Cardiac atrium fibroblast (primary cell): ENCODE measurements at places on chromosomes 12 and 14. TPM values are rescaled to one million over a fixed set of nuclear protein-coding genes. Genes with fewer than 3 reads are reported as not detected.

Gene KCNC2
- not detected in 2 replicates for total RNA-seq

Gene CLEC4C
- total RNA-seq, result not detected in 2 replicates

Gene RIPK3
- 0.36 TPM in 1 of 2 replicates, not detected in the other for total RNA-seq

Gene BICDL1
- not detected in 2 replicates for total RNA-seq

Gene CARMIL3
- 0.16 TPM in 1 of 2 replicates, not detected in the other for total RNA-seq

Gene WSCD2
- not detected in 2 replicates for total RNA-seq

Gene SDR9C7
- not detected in 2 replicates for total RNA-seq

Gene ERP27
- total RNA-seq, result not detected in 2 replicates

Gene SRP54
- 50.7 and 57.3 TPM in 2 replicates for total RNA-seq

Gene BDKRB2
- total RNA-seq, result 0.18 and 0.32 TPM in 2 replicates

Gene RNU4-1
- total RNA-seq, result not detected in 2 replicates

Gene SOAT2
- not detected in 2 replicates for total RNA-seq

Gene POLR3B
- total RNA-seq, result 10.7 and 11.6 TPM in 2 replicates

Gene SRRM4
- not detected in 2 replicates for total RNA-seq

Gene CFAP251
- 1.6 and 2.6 TPM in 2 replicates for total RNA-seq

Gene CLEC12A
- total RNA-seq, result not detected in 2 replicates

Gene GYS2
- total RNA-seq, result not detected in 2 replicates

Gene GZMB
- total RNA-seq, result not detected in 2 replicates

Gene TAS2R42
- total RNA-seq, result not detected in 2 replicates

Gene SLC25A47
- total RNA-seq, result not detected in 2 replicates

Gene CNTN1
- total RNA-seq, result not detected in 2 replicates

Gene EPYC
- not detected in 2 replicates for total RNA-seq

Gene MYH6
- total RNA-seq, result not detected in 2 replicates

Gene RNASE7
- not detected in 2 replicates for total RNA-seq

Gene PGF
- total RNA-seq, result 12.8 and 43.1 TPM in 2 replicates

Gene C12orf54
- total RNA-seq, result not detected in 2 replicates

Gene CPM
- total RNA-seq, result 5.6 and 9.4 TPM in 2 replicates

Gene TAMALIN
- total RNA-seq, result 6.8 and 20.4 TPM in 2 replicates

Gene TMEM117
- total RNA-seq, result 4.5 and 6.2 TPM in 2 replicates

Gene COQ5
- total RNA-seq, result 16.8 and 24.9 TPM in 2 replicates

Gene NOXRED1
- total RNA-seq, result not detected in 2 replicates

Gene OLR1
- not detected in 2 replicates for total RNA-seq

Gene FRMD6
- 46.9 and 77.0 TPM in 2 replicates for total RNA-seq
